Activated naive CD8-positive, alpha-beta T cell treated with anti-CD3 and anti-CD28 coated beads for 36 hours (primary cell): ENCODE measurements at places on chromosomes 2 and 18. TPM values are rescaled to one million over a fixed set of nuclear protein-coding genes. Genes with fewer than 3 reads are reported as not detected.

- DNase-seq, result no peak
Observed at GRCh38 chr2:210623506-210623905, 67.1 kb downstream of the CPS1 start.

DNA sequence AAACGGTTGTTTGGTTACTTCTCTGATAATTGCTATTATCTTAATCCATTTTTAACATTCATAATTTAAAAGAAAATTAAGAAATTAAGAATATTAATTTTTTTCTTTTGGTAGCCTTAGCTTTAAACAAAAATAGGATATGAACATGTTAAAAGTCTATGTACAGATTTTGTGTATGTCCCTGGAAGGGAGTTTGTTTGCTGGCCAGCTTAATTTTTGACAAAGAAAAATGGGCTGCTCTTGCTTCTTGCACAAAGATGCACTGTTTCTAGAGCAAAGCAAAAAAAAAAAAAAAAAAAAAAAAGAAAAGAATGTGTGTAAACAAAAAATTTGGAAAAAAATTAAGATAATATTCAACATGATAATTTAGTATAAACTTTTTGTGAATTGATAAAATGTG is 1.3 kb downstream of the RFTN2 start:
- DNase-seq, result no peak

DNA sequence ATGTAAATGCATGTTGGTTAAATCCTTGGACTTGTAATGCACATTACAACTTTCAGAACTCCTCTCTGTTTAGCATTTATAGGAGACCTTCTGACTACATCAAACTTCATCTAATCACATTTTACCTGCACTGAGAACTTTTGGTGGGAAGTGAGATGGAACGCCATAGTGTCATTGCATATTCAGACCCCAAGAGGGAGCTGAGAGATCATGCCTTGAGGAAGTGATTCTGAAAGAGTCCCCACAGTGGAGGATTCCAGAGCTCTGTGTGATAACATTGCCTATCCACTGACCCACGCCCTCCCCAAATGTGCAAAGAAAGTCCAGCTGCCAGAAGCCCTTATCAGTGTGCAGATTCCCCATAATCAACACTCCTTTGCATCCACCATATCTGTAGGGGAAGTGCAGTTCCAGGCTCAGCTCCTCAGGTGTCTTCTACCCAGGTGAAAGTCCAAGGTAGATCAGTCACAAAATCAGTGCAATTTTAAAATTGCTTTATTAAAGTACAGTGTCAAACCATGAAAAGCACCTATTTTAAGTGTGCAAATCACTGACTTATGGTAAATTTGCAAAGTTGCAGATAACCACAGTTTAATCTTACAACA is 212.4 kb downstream of the RPIA start:
- DNase-seq, result no peak

GRCh38 chr2:181072486-181073235 is 92.3 kb downstream of the UBE2E3 start:
- DNase-seq, result no peak

NT5DC4 gene
- total RNA-seq, result not detected

COL3A1 gene
- total RNA-seq, result not detected

ATOH8 gene
- not detected for total RNA-seq

RTP5 gene
- 0.20 TPM for total RNA-seq

ALKAL2 gene
- total RNA-seq, result not detected
